Upper lobe of left lung (tissue), 6 donors: ENCODE measurements at places on chromosomes 1 and 21. TPM values are rescaled to one million over a fixed set of nuclear protein-coding genes. Genes with fewer than 3 reads are reported as not detected.

- DNase-seq = peak; percentile 11
Measured at GRCh38 chr21:14120091-14120734, 90.5 kb downstream of the LIPI start.

- DNase-seq = no peak
Measured at GRCh38 chr21:33267250-33267649, 1.1 kb downstream of the IL10RB start.

- DNase-seq = no peak
Measured at GRCh38 chr1:86640161-86640670, 64.2 kb upstream of the SH3GLB1 start.

- peak; percentile 67 for DNase-seq
Measured at GRCh38 chr1:54542120-54542961, 5.7 kb upstream of the ACOT11 start.

GRCh38 chr1:43560286-43560685 lies 29.6 kb downstream of the PTPRF start:
- no peak for DNase-seq

GRCh38 chr1:201153474-201154388 lies 543 bp downstream of the TMEM9 start:
- peak; percentile 46 for DNase-seq

DNA sequence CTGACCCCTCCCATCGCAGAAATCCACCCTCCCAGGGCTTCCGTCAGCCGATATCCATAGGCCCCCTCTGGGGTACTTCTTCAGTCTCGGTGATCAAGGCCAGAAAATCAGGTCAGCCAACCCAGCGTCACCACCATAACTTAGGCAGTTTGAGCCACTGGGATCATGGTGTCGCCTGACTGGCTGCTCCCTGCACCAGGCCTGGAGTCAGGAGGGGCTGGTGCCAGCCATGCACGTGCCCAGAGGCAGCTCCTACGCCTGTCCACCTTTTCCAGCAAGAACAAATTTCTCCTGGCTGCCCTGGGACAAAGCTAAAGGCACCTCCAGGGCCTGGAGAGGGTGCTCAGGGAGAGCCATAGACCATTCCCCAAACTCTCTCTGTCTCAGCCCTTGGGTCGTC lies 4.8 kb upstream of the CTRC start:
- DNase-seq = no peak

DNA sequence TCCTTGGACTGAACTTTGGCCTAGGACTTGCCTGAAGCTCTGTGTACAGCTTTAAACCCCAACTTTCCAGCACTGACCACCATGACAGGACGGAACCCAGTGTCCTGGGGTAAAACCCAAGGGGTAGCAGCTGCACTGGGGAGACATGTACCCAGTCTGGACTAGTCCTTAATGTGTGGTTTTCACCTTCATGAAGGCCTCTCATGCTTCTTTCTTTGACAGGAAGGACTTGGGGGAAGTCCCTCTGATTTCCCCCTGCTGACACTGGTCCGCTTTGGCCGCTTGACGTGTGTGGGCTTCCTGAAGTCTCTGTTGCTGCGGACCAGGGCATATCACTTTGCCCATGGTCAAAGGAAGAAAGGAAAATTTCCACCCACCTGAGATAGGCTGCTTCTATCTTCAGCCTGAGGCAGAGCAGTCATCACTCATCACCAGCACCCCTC lies 66.3 kb upstream of the PRDX6 start:
- DNase-seq = no peak

The AMY1B gene
- 2.1 TPM for total RNA-seq

- no peak for DNase-seq
Measured at GRCh38 chr1:41363591-41364320, 2.5 kb downstream of the FOXO6 start.

DNA sequence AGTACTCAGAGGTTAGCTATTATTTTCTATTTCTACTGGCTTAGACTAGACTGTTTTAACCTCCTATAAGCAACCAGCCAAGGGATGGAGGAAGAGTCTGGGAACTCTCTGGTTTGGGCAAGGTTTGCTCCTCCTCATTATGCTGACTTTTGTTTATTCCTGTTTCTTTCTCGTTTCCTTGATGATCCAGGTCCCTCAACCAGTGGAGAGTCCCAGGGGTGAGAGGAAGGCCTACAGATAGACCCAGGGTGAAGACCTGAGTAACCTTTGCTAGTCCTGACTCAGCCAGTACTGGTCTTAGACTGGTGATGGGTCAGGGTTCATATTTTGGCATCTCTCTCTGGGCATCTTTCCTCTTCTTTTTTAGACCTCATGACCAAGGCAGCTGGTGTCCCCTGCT lies 5.4 kb downstream of the TUFT1 start:
- DNase-seq = no peak

GRCh38 chr1:107328087-107328486 lies 187.2 kb downstream of the NTNG1 start:
- no peak for DNase-seq

The FCER1A gene
- total RNA-seq = 11.8 TPM

- no peak for DNase-seq
Measured at GRCh38 chr21:38384238-38384560, 114.1 kb downstream of the ERG start.

DNA sequence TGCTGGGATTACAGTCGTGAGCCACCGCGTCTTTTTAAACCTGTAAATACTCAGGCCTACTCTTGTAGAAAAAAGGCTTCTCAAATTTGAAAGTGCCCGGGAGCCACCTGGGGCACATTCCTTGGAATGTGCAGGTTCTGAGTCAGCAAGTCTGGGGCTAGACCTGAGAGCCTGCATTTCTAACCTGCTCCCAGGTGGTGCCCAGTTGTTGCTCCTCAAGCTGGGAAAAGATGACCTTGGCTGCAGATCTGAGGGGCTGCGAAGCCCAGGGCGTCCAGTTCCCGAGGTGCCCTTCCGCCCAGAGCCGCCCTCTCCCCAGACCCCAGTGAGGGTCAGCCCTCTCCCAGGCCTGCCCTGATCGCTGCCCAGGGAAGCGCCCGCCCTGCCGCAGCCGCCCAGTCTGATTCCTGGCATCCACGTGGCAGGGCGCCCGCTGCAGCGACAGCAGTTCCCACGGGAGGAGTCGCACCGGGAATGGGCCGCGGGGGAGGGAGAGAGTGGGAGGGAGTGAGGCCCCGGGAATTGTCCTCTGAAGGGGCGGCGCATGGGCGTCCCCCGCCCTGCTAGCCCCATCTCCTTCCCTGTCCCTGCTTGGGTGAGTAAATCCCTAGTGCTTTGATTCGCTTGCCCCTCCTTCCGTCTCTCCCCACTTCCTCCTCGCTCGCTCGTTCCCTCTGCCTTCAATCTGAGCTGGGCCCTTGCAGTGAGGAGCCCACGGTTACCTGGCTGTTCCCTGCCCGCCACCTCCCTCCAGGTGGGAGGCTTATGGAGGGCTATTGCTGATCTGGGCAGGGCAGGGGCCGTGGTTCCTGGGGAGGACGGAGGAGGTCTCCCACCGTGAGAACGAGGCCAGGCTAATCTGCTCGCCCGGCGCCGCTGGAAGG lies 18.8 kb upstream of the TENT5B start:
- peak; percentile 93 for DNase-seq

GRCh38 chr1:201420608-201421002 lies 925 bp downstream of the TNNI1 start:
- no peak for DNase-seq

The DNALI1 gene
- 41.9 TPM for total RNA-seq

- DNase-seq = no peak
Measured at GRCh38 chr1:54350360-54350759, 55.8 kb downstream of the SSBP3 start.

- no peak for DNase-seq
Measured at GRCh38 chr1:28640766-28641165, 2.1 kb downstream of the TAF12 start.

- no peak for DNase-seq
Measured at GRCh38 chr1:81449786-81450185, 350.9 kb upstream of the ADGRL2 start.

GRCh38 chr1:72197786-72198185 lies 84.6 kb downstream of the NEGR1 start:
- no peak for DNase-seq

GRCh38 chr1:156076609-156077429 lies 5.4 kb downstream of the MEX3A start:
- DNase-seq = peak; percentile 47
